ENCODE measurements at places on chromosomes 2 and 18. TPM values are rescaled to one million over a fixed set of nuclear protein-coding genes. Genes with fewer than 3 reads are reported as not detected.

DNA sequence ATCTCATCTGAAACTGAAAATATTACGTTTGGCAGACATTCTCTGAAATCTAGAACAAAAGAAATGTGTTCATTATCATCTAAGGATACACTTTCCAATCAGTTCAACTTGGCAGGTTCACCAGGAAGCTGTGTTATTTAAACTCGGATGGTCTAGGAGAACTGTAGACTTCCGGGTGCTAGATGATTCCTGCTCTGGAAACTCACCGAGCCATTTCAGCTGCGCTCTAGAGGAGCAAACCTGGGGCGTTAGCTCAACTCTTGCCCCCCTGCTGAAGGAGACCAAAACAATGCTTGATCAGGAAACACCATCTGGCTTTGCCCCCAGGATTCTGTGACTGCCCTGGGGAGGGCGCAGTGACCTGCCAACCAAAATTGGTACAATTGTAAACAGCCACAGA, 22.9 kb downstream of the MLPH start:
- no peak for DNase-seq
- H3K4me3 ChIP-seq, result no peak overlapping the region
- H3K27me3 ChIP-seq, result peaks cover 3% of the 10 kb centered on the region
- H3K4me1 ChIP-seq, result peaks cover 55% of the 10 kb centered on the region
- H3K36me3 ChIP-seq, result peaks cover 29% of the 10 kb centered on the region
- H3K27ac ChIP-seq, result no peak overlapping the region

DNA sequence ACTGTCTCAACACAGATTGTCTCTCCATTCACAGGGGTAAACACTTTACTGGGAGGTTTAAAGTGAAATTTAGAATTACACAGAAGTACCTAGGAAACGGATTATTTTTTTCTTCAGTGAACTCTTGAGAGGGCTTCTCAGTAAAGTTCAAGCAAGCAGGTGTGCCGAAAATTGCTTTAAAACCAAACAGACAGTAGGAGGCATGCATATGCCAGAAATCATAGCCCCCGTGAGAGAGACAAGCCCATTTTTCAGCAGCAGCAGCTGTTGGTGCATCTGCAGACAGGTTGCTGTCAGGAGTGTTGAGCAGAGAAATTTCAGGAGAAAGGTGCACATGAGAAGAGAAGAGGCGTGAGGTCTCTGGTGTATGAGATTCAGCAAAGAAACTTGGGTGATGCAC, 2115.5 kb upstream of the CELF4 start:
- no peaks in the 10 kb centered on the region for H3K36me3 ChIP-seq
- H3K27ac ChIP-seq, result no peak overlapping the region
- no peaks in the 10 kb centered on the region for H3K4me1 ChIP-seq
- H3K27me3 ChIP-seq, result no peaks in the 10 kb centered on the region
- no peak overlapping the region for H3K4me3 ChIP-seq
- DNase-seq, result no peak

DNA sequence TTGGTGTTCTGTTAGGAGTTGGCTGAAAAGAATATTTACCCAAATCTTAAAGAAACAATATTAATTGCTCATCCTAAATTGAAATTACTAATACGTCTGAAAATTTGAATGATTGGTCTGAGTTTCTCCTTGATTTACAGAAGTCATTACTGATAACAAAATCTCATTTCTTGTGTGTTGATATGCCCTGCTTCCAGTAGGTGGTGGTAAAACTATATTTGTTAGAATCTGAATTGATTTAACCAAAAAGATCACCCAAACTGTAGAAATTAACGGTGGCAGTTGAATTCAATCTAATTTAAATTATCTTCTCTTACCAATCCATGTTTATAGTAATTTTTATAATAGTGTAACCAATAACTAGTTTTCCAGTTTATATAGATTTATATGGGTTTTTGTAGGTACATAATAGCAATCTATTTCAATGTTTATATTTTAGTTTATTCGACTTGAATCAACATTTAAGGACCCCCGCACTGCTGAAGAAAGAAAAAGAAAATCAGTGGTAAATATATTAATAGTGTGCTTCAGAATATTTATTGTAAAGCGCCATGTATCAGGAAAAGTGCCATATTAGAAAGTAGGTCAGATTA, 38.3 kb downstream of the PAPOLG start:
- H3K4me1 ChIP-seq, result peaks cover 14% of the 10 kb centered on the region
- no peak overlapping the region for H3K27ac ChIP-seq
- peak; percentile 12 for DNase-seq
- H3K4me3 ChIP-seq, result no peak overlapping the region

DNA sequence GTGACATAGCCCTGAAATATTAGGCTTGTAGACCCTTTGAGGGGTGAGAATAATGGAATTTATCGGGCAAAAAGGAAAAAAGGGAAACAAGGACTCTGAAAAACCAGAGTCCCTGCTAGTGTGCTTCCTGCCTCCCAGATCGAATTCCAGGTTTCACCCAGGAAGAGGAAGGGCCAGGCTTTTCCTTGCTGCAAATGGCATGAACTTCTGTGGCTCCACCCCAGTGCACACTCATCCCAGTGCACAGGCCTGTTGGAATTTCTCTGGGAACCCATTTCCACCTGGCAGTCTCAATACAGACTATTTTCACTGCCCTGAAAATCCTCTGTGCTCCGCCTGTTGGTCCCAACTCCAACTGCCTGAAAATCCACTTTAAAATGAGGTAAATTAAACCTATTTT, 29.9 kb downstream of the C18orf54 start:
- no peaks in the 10 kb centered on the region for H3K27me3 ChIP-seq
- H3K4me3 ChIP-seq, result no peak overlapping the region
- DNase-seq, result no peak
- 0 out of 2 replicates have a peak, but pooled peaks cover 4% of the 10 kb centered on the region for H3K36me3 ChIP-seq
- H3K4me1 ChIP-seq, result peaks cover 26% of the 10 kb centered on the region

- no peak overlapping the region for H3K4me3 ChIP-seq
- H3K27ac ChIP-seq, result no peak overlapping the region
- H3K36me3 ChIP-seq, result no peaks in the 10 kb centered on the region
- peaks cover 25% of the 10 kb centered on the region for H3K27me3 ChIP-seq
- no peak for DNase-seq
- H3K4me1 ChIP-seq, result peaks cover 14% of the 10 kb centered on the region
Measured at GRCh38 chr2:71611781-71612527, 158.6 kb downstream of the DYSF start.

- H3K4me1 ChIP-seq, result no peaks in the 10 kb centered on the region
- no peak overlapping the region for H3K4me3 ChIP-seq
- no peak for DNase-seq
Measured at GRCh38 chr2:192886636-192887035, 691.9 kb upstream of the TMEFF2 start.

- peaks cover 3% of the 10 kb centered on the region for H3K27me3 ChIP-seq
- DNase-seq, result no peak
- H3K36me3 ChIP-seq, result peaks cover 5% of the 10 kb centered on the region
Measured at GRCh38 chr2:215941726-215942125, 71.6 kb downstream of the MREG start.

GRCh38 chr18:59932401-59932800, 32.6 kb downstream of the PMAIP1 start:
- H3K27ac ChIP-seq, result no peak overlapping the region
- H3K27me3 ChIP-seq, result peaks cover 38% of the 10 kb centered on the region
- no peak overlapping the region for H3K4me3 ChIP-seq
- H3K4me1 ChIP-seq, result no peaks in the 10 kb centered on the region
- H3K36me3 ChIP-seq, result no peaks in the 10 kb centered on the region
- DNase-seq, result no peak

LRP1B gene
- total RNA-seq, result not detected

TUBB8B gene
- not detected for total RNA-seq

GRCh38 chr2:60532421-60532820, 21.0 kb downstream of the BCL11A start:
- H3K36me3 ChIP-seq, result no peaks in the 10 kb centered on the region
- H3K4me3 ChIP-seq, result no peak overlapping the region
- H3K27me3 ChIP-seq, result peaks cover 15% of the 10 kb centered on the region
- no peak overlapping the region for H3K27ac ChIP-seq
- H3K4me1 ChIP-seq, result peaks cover 31% of the 10 kb centered on the region

HOXD1 gene
- not detected for total RNA-seq

GRCh38 chr2:105144152-105144940, 97.2 kb upstream of the GPR45 start:
- H3K27ac ChIP-seq, result no peak overlapping the region
- no peak for DNase-seq
- H3K4me3 ChIP-seq, result peak overlapping the region; percentile 19

MERTK gene
- 0.07 TPM for total RNA-seq

ZNF519 gene
- total RNA-seq, result 3.3 TPM

GRCh38 chr2:218805627-218806026, 23.7 kb downstream of the CYP27A1 start:
- H3K4me3 ChIP-seq, result no peak overlapping the region
- H3K27me3 ChIP-seq, result peaks cover 5% of the 10 kb centered on the region
- peaks cover 17% of the 10 kb centered on the region for H3K4me1 ChIP-seq
- peak; percentile 1 for DNase-seq
- peak overlapping the region; percentile 81 for H3K27ac ChIP-seq

DNA sequence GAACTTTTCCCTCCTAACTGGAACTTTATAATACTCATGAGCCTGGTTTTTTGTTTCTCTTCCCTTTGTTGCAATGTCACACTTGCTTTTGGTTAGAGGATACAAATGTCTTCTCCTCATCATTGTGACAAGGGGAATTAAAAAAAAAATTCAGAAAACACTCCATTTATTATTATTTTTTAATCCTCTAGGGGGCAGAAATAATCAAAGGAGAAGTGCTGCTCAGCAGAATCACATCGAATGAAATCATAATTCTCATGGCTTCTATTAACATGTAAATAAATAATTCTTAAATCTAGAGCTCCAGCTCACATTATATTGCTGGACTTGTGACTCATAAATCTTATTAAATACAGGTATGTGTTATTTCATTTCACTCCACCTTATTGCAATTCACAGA, 273.8 kb downstream of the TRIB2 start:
- no peak overlapping the region for H3K27ac ChIP-seq
- H3K4me3 ChIP-seq, result no peak overlapping the region
- H3K36me3 ChIP-seq, result no peaks in the 10 kb centered on the region
- H3K27me3 ChIP-seq, result no peaks in the 10 kb centered on the region

GRCh38 chr2:73823916-73824523, 4.7 kb upstream of the STAMBP start:
- peaks cover 10% of the 10 kb centered on the region for H3K27me3 ChIP-seq
- H3K4me3 ChIP-seq, result no peak overlapping the region
- no peak overlapping the region for H3K27ac ChIP-seq
- peak; percentile 71 for DNase-seq
- no peaks in the 10 kb centered on the region for H3K36me3 ChIP-seq
- H3K4me1 ChIP-seq, result peaks cover 18% of the 10 kb centered on the region

GRCh38 chr2:164777847-164778461, 63.7 kb downstream of the COBLL1 start:
- no peak overlapping the region for H3K27ac ChIP-seq
- no peak overlapping the region for H3K4me3 ChIP-seq
- H3K27me3 ChIP-seq, result peaks cover 2% of the 10 kb centered on the region

DNA sequence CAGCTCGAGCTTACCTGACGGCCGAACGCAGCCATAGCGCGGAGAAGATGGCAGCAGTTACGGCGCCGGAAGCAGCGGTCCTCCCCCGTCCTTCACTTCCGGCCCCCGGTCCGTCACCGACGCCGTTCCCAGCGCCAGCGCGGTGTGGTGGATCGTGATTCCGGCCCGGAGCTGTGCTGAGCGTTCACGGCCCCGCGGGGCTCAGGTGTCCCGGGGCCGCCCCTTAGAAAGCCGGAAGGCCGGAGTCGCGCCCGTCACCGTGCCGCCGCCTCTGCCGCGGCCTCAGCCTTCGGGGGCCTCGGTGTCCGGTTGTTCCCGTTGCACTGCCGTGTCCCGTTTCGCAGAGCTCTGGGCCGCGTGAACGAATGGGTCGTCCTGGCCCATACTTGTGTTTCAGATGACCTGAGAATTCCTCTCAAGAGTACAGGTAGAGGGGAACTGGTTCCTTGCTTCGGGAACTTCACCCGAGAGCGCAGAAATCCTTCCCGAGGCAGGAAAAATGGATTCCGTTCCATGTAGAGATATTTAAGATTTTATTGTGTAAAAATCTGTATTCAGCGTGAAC, at the start of gene MTERF4:
MTERF4 (minus strand) TSS at position 49 of the 565 bp plus-strand sequence; CDS start at position 35, 14 bp downstream.
- peak within 1 kb of the TSS; percentile 92 for H3K27ac ChIP-seq
- H3K4me1 ChIP-seq, result peaks cover 6% of the 10 kb centered on the region
- H3K27me3 ChIP-seq, result no peaks in the 10 kb centered on the region
- peak; percentile 72 for DNase-seq
- peaks cover 18% of the 10 kb centered on the region for H3K36me3 ChIP-seq

GRCh38 chr2:215835657-215836056, 177.7 kb downstream of the MREG start:
- no peaks in the 10 kb centered on the region for H3K36me3 ChIP-seq
- no peaks in the 10 kb centered on the region for H3K27me3 ChIP-seq
- no peak overlapping the region for H3K27ac ChIP-seq
- no peak overlapping the region for H3K4me3 ChIP-seq
- DNase-seq, result no peak

FBXO41 gene
- total RNA-seq, result 1.2 TPM

GRCh38 chr2:207334624-207335371, 169.1 kb upstream of the KLF7 start:
- peak overlapping the region; percentile 97 for H3K27ac ChIP-seq
- peak; percentile 97 for DNase-seq
- H3K27me3 ChIP-seq, result peaks cover 2% of the 10 kb centered on the region
- peak overlapping the region; percentile 86 for H3K4me3 ChIP-seq

DNA sequence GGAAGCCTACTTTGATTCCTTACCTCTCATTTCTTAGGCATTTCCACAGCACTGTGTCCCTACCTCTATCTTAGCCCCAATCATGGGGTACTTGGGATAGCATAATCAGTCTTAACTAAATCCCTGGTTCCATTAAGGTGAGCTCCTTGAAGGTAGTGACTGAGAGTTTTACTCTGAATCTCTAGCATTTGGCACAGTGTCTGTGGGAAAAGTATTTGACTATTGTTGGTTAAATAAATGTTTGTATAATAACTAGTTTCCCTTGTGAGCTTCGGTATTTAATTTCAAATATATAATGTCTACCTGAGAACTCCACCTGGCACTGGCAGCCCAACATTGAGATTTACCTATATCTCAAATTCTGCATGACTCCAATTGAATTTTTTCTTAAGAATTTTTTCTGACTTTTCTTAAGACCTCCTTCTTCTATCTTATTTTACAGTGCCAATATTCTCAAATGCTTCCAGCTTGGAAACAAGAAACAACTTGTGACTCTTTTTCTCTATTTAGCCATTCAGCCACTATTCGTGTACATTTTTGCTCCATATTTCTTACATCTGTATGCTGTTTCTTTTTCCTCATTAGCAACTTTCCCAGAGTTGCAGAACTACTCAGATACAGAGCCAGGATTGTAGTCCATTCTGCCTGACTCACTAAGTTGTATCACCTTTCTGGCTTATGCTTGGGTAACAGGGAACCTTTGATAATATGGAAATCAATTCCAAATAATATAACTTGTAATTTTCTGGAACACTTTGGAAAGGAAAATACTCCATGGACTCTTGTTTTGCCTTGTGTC, 214.0 kb upstream of the NT5C1B start:
- no peaks in the 10 kb centered on the region for H3K4me1 ChIP-seq
- no peak for DNase-seq
- H3K4me3 ChIP-seq, result no peak overlapping the region
- no peaks in the 10 kb centered on the region for H3K36me3 ChIP-seq
- no peaks in the 10 kb centered on the region for H3K27me3 ChIP-seq

- DNase-seq, result no peak
- H3K27ac ChIP-seq, result no peak overlapping the region
- H3K36me3 ChIP-seq, result no peaks in the 10 kb centered on the region
Measured at GRCh38 chr2:160816916-160817499, 323.4 kb upstream of the RBMS1 start.

- H3K4me3 ChIP-seq, result 0 out of 2 replicates have a peak overlapping the region, but pooled peaks have one; percentile 7
- peaks cover 68% of the 10 kb centered on the region for H3K36me3 ChIP-seq
- peaks cover 84% of the 10 kb centered on the region for H3K4me1 ChIP-seq
- peak overlapping the region; percentile 80 for H3K27ac ChIP-seq
- peak; percentile 73 for DNase-seq
- peaks cover 2% of the 10 kb centered on the region for H3K27me3 ChIP-seq
Measured at GRCh38 chr2:200435379-200435778, 74.5 kb downstream of the KCTD18 start.

SULT6B1 gene
- not detected for total RNA-seq

Data from HFFc6 (cell line).